ENCODE measurements at places on chromosomes 3 and 15.

GRCh38 chr15:40984964-40985363, 31.7 kb downstream of the CHAC1 start:
- DNase-seq: no peak

GRCh38 chr15:40340740-40341400, at the start of gene CCDC9B:
TSS of gene CCDC9B (minus strand) at chr15:40340939. CDS start at chr15:40340819, 120 bp downstream.
- peak; percentile 92 for DNase-seq

DNA sequence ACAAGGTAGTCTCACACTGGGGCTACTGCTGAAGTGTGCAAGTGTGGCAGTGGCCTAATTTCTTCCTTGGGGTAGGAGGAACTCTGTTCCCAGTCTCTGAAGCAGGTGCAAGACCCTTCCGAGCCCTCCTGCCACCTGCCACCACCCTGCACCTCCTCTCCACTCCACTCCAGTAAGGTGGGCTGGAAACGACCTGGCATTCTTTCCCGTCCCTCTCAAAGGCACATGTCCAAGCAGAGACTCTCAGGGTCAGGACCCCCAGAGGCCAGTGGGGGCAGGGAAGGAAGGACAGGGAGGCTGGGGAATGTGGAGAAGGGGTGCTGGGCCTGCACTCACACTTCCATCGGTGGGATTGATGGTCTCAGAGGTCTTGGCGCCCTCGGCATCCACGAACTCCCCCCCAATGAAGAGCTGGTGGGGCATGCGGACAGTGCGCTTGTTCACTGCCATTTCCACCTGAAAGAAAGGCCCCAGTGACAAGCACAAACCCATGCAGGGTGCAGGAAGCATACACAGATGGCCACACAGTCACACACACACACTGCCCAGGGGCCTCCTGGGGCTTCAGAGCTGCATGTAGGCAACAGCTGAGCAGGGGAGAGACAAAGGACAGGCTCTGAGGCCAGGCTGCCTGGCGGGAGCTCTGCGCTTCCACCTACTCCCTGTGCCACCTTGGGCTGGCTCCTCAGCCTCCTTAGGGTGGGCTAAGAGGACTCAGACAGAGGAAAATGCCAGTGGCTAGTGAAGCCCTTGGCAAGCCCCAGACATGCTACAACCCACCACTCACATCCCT, 43.8 kb downstream of the ALDH1L1 start:
- DNase-seq: no peak

GRCh38 chr15:22778796-22779195, 7.6 kb upstream of the NIPA1 start:
- DNase-seq: no peak

DNA sequence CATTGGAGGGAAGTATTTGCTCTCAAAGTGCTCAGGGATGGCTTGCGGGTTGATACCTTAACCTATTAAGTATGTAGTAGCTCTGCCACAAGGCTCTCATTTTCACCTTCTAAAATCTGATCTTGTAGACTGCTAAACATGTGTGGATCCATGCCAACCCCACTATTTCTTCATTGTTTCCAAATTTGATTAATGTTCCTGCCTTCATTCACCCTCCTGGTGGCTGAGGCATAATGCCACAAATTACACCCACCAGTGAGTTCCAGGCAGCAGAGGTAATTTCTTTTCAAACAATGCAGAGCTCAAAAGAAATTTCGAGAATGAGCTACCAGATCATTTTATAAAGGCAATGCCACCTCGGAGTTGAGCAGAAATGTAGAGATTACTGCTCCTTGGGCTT, 71.0 kb downstream of the EDEM1 start:
- DNase-seq: no peak

DNA sequence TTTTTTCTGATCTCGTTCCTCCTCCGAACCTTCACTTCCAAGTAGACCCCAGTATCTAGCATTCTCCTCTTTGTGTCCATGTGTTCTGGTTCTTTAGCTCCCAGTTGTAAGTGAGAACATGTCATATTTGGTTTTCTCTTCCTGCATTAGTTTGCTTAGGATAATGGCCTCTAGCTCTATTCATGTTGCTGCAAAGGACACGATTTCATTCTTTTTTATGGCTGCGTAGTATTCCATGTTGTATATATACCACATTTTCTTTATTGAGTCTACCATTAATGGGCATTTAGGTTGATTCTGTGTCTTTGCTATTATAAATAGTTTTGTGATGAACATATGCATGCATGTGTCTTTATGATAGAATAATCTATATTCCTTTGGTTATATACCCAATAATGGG, 30.2 kb upstream of the MME start:
- DNase-seq: no peak

DNA sequence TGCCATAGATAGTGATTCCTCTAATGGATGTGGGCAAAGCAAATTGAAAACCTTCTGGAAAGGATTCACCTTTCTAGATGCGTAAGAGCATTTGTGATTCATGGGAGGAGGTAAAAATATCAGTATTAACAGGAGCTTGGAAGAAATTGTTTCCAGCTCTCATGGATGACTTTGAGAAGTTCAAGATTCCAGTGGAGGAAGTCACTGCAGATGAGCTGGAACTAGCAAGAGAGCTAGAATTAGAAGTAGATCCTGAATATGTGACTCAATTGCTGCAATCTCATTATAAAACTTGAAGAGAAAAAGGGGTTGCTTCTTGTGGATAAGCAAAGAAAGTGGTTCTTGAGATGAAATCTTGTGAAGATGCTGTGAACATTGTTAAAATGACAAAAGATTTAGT, 88.0 kb upstream of the ACKR4 start:
- DNase-seq: no peak
